ENCODE measurements at places on chromosomes 4 and X. TPM values are rescaled to one million over a fixed set of nuclear protein-coding genes. Genes with fewer than 3 reads are reported as not detected.

DNA sequence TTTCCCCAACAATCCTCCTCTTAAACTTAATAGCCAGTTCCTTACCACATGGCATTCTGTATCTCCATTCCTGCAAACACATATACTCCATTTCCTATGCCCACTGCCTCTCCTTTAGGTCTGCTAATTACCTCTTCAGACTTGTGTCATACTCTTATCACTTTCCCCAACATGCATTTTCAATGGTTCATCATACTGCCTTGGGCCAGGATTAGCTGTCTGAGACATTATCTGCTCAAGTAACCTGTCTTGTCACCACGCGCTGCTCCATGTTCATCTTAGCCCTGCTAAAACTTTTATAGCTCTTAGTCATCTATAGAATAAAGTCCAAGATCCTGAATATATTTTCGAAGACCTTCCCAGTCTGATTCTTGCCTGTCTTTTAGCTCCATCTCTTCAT, 224.1 kb upstream of the GK2 start:
- no peak overlapping the region for H3K27ac ChIP-seq
- H3K4me3 ChIP-seq, result no peak overlapping the region
- no peaks in the 10 kb centered on the region for H3K27me3 ChIP-seq
- no peaks in the 10 kb centered on the region for H3K4me1 ChIP-seq
- no peak for DNase-seq
- no peaks in the 10 kb centered on the region for H3K36me3 ChIP-seq

Gene ATP2B3
- not detected for total RNA-seq

DNA sequence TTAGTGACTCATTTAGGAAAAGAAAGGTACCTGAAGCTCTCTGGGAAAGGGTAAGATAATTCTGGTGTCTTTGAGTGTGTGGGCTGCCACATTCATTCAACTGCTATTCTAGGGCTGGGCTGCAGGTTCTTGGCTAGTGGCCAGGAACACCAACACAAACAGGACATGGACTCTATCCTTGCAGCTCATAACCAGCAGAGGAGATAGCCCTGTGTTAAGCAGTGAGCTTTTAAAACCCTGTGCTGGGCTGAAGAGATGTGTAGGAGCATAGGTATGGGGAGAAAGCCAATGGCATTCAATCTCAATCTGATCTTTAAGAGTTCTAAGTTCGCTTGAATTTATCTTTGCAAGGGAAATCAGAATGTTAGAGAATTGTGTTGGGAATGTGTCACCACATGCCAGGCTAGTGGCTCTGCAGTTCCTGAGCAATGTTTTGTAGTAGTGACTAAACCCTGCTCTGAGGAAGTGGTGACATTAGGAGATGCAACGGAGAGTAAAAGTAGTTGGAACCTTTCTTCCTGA, 39.2 kb downstream of the SGMS2 start:
- peaks cover 10% of the 10 kb centered on the region for H3K36me3 ChIP-seq
- no peak overlapping the region for H3K27ac ChIP-seq
- no peaks in the 10 kb centered on the region for H3K27me3 ChIP-seq
- no peak for DNase-seq
- H3K4me1 ChIP-seq, result peaks cover 3% of the 10 kb centered on the region

- no peak overlapping the region for H3K4me3 ChIP-seq
- peaks cover 3% of the 10 kb centered on the region for H3K36me3 ChIP-seq
- DNase-seq, result no peak
- no peak overlapping the region for H3K27ac ChIP-seq
- H3K27me3 ChIP-seq, result no peaks in the 10 kb centered on the region
- no peaks in the 10 kb centered on the region for H3K4me1 ChIP-seq
These were observed 317.9 kb downstream of the OPHN1 start for GRCh38 chrX:68115371-68115770.

DNA sequence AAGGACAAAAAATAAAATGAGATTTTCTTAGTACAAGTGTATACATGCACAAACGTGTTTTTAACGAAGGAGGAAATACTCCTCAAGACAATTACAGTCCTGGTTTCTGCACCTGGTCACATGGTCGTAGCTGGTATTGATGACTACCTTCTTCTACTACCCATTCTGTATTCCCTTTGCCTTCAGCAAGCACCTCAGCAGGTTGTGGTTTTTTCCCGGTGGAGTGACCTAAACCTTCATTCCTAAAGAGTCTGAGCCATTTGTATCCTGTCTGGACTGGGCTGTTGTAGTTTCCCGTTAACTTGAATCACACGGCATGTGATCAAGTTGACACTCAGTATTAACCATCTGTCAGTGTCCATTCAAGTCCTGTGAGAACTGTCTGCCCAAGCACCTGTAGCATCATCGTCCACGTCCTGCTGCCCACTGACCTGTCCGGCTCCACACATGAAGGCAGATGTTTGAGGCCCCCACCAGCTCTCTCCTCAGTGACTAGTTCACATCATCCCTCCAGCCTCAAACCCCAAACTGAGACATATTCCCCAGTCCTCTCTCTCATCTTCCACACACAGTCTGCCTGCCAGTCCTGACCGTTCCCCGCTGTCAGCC, 31.1 kb upstream of the TBC1D14 start:
- no peak overlapping the region for H3K4me3 ChIP-seq
- H3K27me3 ChIP-seq, result no peaks in the 10 kb centered on the region
- peaks cover 77% of the 10 kb centered on the region for H3K36me3 ChIP-seq
- DNase-seq, result no peak
- no peak overlapping the region for H3K27ac ChIP-seq
- peaks cover 18% of the 10 kb centered on the region for H3K4me1 ChIP-seq

GRCh38 chr4:65580551-65580950, 89.7 kb downstream of the EPHA5 start:
- no peaks in the 10 kb centered on the region for H3K36me3 ChIP-seq
- no peak for DNase-seq
- H3K4me1 ChIP-seq, result no peaks in the 10 kb centered on the region
- no peak overlapping the region for H3K27ac ChIP-seq
- H3K4me3 ChIP-seq, result no peak overlapping the region
- H3K27me3 ChIP-seq, result no peaks in the 10 kb centered on the region

GRCh38 chrX:10032147-10032546, 65.0 kb downstream of the CLDN34 start:
- H3K36me3 ChIP-seq, result no peaks in the 10 kb centered on the region
- H3K4me3 ChIP-seq, result no peak overlapping the region
- no peak for DNase-seq
- H3K27ac ChIP-seq, result no peak overlapping the region
- H3K27me3 ChIP-seq, result no peaks in the 10 kb centered on the region

DNA sequence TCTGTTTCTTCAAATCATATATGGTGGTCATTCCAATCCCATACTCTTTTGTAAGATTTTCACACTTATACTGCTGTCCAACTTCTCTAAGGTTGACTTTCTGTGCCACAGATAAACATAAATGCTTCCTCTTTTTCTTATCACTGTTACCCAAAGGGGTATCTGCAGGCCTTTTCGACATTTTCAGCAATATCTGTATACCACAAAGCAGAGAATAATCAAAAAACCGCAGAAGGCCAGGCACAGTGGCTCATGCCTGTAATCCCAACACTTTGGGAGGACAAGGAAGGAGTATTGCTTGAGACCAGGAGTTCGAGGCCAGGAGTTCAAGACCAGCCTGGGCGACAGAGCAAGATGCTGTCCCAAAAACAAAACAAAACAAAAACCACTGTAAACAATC, 3.1 kb upstream of the RFC1 start:
- H3K27me3 ChIP-seq, result no peaks in the 10 kb centered on the region
- no peak overlapping the region for H3K4me3 ChIP-seq
- H3K27ac ChIP-seq, result no peak overlapping the region
- H3K36me3 ChIP-seq, result no peaks in the 10 kb centered on the region
- peaks cover 17% of the 10 kb centered on the region for H3K4me1 ChIP-seq

DNA sequence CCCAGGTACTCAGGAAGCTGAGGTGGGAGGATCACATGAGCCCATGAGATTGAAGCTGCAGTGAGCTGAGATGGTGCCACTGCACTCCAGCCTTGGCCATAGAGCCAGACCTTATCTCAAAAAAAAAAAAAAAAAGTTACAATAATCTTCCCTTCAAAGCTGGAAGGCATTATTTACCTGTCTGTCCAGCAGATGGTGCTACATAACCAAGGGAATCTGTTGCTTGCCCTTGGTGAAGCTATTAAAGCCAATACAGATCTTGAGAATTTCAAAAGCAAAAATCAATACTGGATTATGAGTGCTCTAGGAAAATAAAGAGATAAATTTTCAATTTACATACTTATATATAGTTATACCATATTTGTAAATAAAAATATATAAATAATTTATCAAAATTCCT, 25.9 kb downstream of the PKD2 start:
- no peak overlapping the region for H3K4me3 ChIP-seq
- H3K4me1 ChIP-seq, result no peaks in the 10 kb centered on the region
- no peaks in the 10 kb centered on the region for H3K27me3 ChIP-seq
- DNase-seq, result no peak

DNA sequence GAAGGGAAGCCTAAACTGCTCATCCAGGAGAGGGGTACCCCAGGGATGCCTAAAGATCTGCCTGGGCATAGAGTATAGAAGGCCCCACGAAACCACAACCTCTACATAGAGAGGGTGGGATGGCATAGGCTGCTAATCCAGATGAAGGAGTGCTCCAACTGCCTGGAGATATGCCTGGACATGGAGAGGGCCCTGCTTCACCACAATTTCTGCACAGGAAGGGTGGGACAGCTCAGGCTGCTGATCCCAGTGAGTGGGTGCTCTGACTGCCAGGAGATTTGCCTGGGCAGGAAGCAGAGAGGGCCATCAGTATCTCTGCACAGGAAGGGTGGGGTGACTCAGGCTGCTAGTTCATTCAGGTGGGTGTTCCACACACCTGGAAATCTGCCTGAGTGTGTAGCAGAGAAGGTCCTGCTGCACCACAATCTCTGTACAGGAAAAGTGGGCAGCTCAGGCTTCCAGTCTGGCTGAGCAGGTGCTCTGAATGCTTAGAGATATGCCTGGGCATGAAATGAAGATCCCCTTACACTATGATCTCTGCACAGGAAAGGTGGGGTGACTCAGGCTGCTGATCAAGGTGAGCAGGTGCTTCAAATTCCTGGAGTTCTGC, 61.1 kb downstream of the ZNF518B start:
- no peak for DNase-seq
- H3K27ac ChIP-seq, result no peak overlapping the region
- no peak overlapping the region for H3K4me3 ChIP-seq
- H3K36me3 ChIP-seq, result no peaks in the 10 kb centered on the region

- DNase-seq, result no peak
- no peak overlapping the region for H3K27ac ChIP-seq
- H3K27me3 ChIP-seq, result no peaks in the 10 kb centered on the region
- no peaks in the 10 kb centered on the region for H3K36me3 ChIP-seq
- H3K4me1 ChIP-seq, result no peaks in the 10 kb centered on the region
These were observed 246.3 kb downstream of the NDST4 start for GRCh38 chr4:114866901-114867670.

- H3K27me3 ChIP-seq, result no peaks in the 10 kb centered on the region
- H3K4me3 ChIP-seq, result no peak overlapping the region
- DNase-seq, result no peak
- H3K27ac ChIP-seq, result no peak overlapping the region
- H3K4me1 ChIP-seq, result peaks cover 3% of the 10 kb centered on the region
These were observed 73.8 kb downstream of the CHIC2 start for GRCh38 chr4:53990641-53991040.

GRCh38 chrX:131985526-131986049, 37.5 kb upstream of the STK26 start:
- H3K27ac ChIP-seq, result no peak overlapping the region
- H3K27me3 ChIP-seq, result no peaks in the 10 kb centered on the region
- no peak for DNase-seq
- H3K4me1 ChIP-seq, result no peaks in the 10 kb centered on the region
- no peaks in the 10 kb centered on the region for H3K36me3 ChIP-seq

Gene SPANXN3
- total RNA-seq, result not detected

GRCh38 chr4:183967266-183967665, 62.2 kb downstream of the STOX2 start:
- H3K36me3 ChIP-seq, result no peaks in the 10 kb centered on the region
- no peak overlapping the region for H3K27ac ChIP-seq
- no peaks in the 10 kb centered on the region for H3K4me1 ChIP-seq
- H3K27me3 ChIP-seq, result no peaks in the 10 kb centered on the region

- H3K4me3 ChIP-seq, result peak overlapping the region; percentile 83
- H3K27me3 ChIP-seq, result peaks cover 54% of the 10 kb centered on the region
- DNase-seq, result no peak
- H3K27ac ChIP-seq, result peak overlapping the region; percentile 75
These were observed 5.6 kb downstream of the PRDM8 start for GRCh38 chr4:80202741-80203553.

DNA sequence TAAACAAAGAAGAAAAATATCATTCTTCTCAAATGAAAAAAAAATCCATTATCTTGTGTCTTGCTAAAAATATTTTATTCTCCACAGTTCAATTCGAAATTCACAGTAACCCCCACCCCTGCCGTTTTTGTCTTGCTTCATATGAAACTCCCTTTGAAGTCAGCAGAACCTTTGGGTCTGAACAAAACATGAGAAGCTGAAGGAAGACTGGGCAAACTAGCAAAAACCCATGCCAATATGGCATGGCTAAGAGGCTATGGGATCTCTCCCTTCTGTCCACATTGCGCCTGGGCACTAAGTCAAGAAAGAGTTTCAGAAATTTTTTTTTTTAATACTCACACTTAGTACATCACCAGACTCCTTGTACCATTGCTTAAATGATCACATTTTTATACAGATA, 136.0 kb upstream of the SMIM31 start:
- DNase-seq, result no peak
- no peaks in the 10 kb centered on the region for H3K27me3 ChIP-seq
- H3K4me3 ChIP-seq, result no peak overlapping the region
- no peaks in the 10 kb centered on the region for H3K4me1 ChIP-seq
- H3K27ac ChIP-seq, result no peak overlapping the region
- no peaks in the 10 kb centered on the region for H3K36me3 ChIP-seq

- no peaks in the 10 kb centered on the region for H3K27me3 ChIP-seq
- no peak overlapping the region for H3K4me3 ChIP-seq
- no peaks in the 10 kb centered on the region for H3K4me1 ChIP-seq
- DNase-seq, result no peak
- H3K27ac ChIP-seq, result no peak overlapping the region
- no peaks in the 10 kb centered on the region for H3K36me3 ChIP-seq
These were observed 930.2 kb downstream of the C4orf33 start for GRCh38 chr4:130026185-130026584.

Measured in suprapubic skin (tissue), 4 donors.